Activated CD4-positive, CD25-positive, alpha-beta regulatory T cell treated with anti-CD3 and anti-CD28 coated beads, Interleukin-2, amount 50 U/mL, for 72 hours (primary cell): ENCODE measurements at places on chromosomes 3 and 15.

GRCh38 chr15:29139540-29140459 is 129.8 kb downstream of the NSMCE3 start:
- peak; percentile 62 for DNase-seq

DNA sequence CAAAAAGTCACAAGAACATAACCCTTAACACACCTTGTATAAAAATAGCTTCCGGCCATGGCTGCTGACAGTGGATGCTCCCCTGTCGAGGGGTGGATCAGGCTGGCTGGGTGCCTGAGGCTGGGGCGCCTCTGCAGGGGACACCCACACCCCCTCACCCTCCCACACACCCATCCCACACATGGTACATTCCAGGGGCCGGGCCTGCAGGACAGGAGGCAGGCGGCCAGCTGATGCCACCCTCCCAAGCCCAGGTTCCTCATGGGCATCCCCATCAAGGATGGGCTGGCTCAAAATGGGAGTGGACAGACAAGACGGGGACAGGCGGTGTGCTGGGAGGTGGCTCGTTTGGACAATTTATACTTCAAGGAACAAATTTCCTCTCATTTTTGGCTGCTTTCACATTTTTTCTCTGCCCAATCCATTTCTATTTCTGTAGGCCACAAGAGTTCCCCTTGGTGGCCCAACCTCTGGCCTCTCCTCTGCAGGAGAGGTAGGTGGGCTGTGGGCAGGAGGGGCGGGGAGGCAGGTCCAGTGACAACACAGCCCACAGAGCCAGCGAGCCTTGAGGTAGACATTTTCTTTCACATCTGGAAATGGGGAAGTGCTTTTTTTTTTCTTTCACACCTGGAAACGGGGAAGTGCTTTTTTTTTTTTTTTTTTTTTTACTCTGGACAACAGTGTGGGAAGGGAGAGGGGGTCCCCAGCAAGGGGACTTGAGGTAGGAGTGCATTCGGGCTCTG is 23.3 kb downstream of the RNU5B-1 start:
- no peak for DNase-seq

DNA sequence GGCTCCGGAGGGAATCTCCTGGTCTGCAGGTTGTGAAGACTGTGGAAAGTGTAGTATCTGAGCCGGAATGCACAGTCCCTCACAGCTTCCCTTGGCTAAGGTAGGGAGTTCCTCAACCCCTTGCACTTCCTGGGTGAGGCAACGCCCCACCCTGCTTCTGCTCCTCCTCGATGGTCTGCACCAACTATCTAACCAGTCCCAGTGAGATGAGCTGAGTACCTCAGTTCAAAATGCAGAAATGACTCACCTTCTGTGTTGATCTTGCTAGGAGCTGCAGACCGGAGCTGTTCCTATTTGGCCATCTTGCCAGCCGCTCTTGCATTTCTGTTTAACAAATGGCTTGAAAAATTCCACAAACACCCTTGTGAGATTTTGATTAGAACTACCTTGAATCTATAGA is 156.1 kb downstream of the STXBP5L start:
- DNase-seq = no peak

DNA sequence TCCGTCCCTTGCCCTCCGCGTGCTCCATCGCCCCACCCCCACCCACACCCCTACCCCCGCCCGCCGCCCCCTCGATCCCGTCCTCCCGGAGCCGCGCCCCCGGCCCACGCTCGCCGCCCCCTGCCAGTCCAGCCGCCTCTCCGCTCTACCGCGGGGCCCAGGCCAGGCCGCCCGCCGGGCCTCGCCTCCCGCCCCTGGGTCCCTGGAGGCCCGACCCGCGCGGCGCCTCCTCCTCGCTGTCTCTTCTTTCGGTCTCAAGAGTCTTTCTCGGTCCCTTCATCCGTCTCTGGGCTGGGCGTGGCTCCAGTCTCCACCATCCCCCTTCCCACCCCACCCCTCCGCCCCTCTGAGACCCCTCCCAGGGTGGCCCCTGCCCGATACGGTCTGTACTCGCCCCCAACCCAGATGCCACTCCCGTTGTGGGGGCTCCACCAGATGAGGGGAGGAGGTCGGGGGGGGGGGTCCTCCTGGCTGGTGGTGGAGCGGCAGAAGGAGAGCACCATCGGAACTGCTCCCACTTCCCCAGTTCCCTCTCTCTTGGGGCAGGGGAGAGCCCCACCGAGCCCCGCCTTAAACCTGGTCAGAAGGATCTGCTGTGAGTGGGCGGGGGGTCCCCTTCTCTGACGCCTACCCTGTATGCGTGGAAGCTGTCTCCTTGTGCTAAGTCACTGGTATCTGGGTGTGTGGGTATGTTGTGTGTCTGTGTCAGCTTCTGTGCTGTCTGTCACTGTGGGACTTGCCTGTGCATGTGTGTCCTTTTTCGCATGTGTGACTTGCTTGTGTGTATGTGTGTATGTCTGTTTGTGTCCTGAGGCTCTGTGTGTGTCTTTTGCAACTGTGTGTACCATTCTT is 1.0 kb downstream of the PRKCD start:
- peak; percentile 50 for DNase-seq

DNA sequence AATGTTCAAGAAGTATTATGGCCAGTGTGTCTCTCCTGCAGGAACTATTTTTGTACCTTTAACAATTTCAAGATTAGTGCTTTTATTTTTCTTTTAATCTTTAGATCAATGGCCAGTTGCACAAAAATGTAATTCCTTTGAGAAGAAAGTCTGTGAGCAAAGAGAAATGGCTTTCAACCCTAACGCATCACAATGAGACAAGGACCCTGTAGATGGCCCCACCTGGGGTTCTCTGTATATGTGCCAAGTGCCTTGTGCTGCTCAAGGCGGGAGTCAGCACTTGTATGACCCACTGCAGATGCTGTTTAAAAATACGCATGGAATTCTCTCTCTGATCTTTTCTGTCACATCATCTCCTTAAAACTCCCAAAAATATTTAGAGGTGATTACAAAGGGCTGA is 453.4 kb downstream of the OCA2 start:
- no peak for DNase-seq

GRCh38 chr15:37880009-37880834 is 54.2 kb upstream of the TMCO5A start:
- DNase-seq = no peak

DNA sequence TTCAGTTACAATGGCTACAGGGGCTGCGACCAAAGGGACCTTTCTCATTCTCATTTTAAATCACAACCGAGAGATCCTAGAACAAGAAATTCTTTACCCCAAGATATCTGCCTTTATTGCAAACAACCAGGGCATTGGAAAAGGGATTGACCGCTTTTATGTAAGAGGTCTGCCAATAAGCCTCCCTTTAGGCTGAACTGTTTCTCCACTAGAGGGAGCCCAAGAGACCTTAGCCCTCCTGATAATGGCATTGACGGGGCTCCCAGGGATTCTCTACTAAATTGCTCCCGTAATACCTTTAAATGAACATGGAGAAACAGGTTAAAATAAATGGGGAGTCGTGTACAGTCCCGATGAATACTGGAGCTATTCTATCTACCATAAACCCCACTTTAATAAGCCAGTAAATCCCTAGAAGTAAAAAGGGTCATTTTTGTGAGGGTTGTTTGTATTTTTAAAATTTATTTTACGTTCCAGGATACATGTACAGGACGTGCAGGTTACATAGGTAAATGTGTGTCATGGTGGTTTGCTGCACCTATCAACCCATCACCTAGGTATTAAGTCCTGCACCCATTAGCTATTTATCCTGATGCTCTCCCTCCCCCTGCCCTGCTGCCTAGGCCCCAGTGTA is 7.5 kb upstream of the IGSF10 start:
- DNase-seq = no peak

GRCh38 chr3:153026026-153026425 is 136.0 kb upstream of the RAP2B start:
- DNase-seq = no peak

DNA sequence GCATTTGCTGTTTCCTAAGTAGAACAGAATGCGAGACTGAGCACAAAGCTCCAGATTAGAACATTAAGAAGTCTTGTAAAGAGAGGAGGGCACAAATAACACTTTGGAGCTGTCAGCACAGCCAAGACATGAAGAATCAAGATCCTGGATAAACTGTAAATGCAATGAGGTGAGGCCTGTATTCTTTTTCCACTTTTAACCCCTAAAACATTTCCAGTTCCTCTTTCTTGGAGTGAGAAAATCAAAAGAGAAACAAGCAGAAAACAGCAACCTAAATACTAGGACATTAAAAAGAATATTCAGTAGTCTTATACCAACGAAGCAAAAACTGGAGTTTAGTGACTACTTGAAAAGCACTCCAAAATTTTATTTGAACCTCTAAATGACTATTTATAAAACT is 204.3 kb downstream of the ZBTB20 start:
- DNase-seq = no peak

DNA sequence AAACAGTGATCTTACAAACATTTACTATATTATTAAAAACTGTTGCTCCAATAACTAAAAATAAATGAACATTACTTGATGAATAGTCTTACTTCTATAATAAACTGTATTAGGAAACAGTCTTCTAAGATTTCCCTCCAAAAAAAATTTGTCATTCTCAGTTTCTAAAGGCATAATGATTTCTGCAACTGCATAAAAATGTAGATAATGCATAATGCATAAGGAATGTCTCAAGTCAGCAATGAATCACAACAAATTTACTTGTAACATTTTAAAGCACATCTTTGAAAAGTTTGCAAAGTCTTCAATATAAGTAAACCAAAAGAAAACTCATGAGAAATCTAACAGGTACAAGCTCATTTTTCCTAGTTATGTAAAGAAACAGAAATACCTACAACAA is 113.5 kb downstream of the VPS13C start:
- DNase-seq = no peak

DNA sequence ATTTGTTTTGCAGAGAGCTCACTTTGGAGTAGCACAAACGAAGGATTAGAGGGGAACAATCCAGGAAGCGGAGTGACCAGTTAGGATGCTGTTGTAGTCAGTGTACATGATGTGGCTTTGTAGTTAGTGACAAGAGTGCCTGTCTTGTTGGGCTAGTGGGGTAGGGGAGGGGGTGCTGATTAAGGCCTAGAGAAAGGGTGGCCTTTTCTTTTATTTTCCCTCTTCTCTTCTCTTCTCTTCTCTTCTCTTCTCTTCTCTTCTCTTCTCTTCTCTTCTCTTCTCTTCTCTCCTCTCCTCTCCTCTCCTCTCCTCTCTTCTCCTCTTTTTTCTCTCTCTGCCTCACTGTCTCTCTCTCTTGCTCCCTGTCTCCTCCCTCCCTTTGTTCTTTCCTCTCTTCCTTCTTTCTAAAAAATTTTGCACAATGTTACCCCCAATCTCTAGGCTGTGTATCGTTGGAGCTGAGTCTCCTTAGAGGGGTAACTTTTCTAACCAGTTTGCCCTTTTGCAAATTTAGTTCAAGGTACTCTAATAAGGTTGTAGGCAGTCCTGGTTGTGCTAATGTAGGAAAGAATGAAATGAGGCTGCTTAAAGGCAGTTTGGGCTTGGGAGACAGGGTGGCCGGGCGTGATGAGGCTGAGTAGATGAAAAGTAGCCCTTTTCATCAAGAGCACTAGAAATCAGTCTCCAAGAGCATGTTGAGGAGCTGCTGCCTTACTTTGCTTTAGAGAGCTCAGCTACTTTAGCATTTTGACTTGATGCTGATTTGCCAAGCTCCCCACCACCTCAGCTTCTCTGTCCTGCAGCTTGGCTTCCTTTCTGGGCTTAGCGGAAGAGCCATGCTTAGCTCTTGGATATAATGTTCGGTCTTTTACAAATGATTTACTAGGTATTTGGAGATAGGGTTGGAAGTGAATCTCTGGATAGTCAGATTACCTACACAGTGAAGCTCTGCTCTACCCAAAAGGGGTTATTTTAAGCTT is 58.6 kb downstream of the SV2B start:
- no peak for DNase-seq

- no peak for DNase-seq
These were observed 181.7 kb downstream of the FAM43A start for GRCh38 chr3:194867270-194867983.

GRCh38 chr3:176075491-176075890 is 1121.8 kb downstream of the TBL1XR1 start:
- no peak for DNase-seq
